Dermis microvascular lymphatic vessel endothelial cell (primary cell): ENCODE measurements at places on chromosomes 3 and 15. TPM values are rescaled to one million over a fixed set of nuclear protein-coding genes. Genes with fewer than 3 reads are reported as not detected.

- DNase-seq = no peak
These were observed 3.4 kb downstream of the LRIG1 start for GRCh38 chr3:66497288-66497984.

GRCh38 chr3:157782236-157782635, 279.0 kb upstream of the VEPH1 start:
- DNase-seq = no peak

GRCh38 chr3:119301662-119302061, 7.5 kb downstream of the ARHGAP31 start:
- no peak for DNase-seq

- DNase-seq = no peak
These were observed 297.6 kb downstream of the GRM7 start for GRCh38 chr3:7158516-7158915.

Gene PROS1
- 9.0 and 17.2 TPM in 2 replicates for total RNA-seq
